Smooth muscle cell of the coronary artery (primary cell): ENCODE measurements at places on chromosomes 5 and 9. TPM values are rescaled to one million over a fixed set of nuclear protein-coding genes. Genes with fewer than 3 reads are reported as not detected.

ABHD17B gene
- 10.6 and 14.3 TPM in 2 replicates for total RNA-seq

TLX3 gene
- total RNA-seq = not detected in 2 replicates

DBH gene
- total RNA-seq = not detected in 2 replicates

CAPSL gene
- total RNA-seq = not detected in 2 replicates

KLF4 gene
- 4.4 and 10.4 TPM in 2 replicates for total RNA-seq

CCDC192 gene
- total RNA-seq = not detected in 2 replicates

LMX1B gene
- not detected in 2 replicates for total RNA-seq

IL5 gene
- total RNA-seq = not detected in 2 replicates

PCDHGB6 gene
- 1.9 and 3.5 TPM in 2 replicates for total RNA-seq
